ENCODE measurements at places on chromosomes 7 and 10.

- no peak for DNase-seq
These were observed 1.1 kb downstream of the REEP3 start for GRCh38 chr10:63522277-63522687.

DNA sequence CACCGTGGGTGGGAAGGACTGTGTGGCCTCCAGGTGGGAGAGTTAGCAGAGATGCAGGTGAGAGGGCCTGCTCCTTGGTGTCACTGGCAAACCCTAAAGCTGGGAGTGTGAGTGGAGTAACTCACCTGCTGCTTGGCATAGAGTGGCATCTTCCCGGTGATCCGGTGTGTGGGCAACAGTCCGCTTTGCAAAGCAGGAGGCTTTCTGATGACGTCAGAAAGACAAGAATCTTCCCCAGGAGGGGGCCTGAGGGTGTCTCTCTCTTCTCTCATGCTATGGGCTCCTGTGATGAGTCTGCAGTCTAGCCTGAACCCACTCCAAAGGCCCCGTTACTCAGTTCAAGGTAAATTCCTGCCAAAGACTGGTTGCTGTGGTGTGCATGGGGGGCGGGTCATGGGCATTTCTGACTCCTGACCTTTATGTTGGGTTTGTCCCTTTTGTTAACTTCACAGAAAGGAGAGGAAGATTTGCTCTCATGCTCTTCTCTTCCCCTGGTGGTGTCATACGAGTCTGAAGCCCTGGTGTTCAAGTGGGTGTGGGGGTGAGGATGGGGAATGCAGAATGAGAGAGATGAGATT lies 187.9 kb downstream of the GATA3 start:
- DNase-seq = no peak

GRCh38 chr7:117134889-117135552 lies 181.7 kb downstream of the ST7 start:
- DNase-seq = no peak

- no peak for DNase-seq
These were observed 1.4 kb upstream of the CTBP2 start for GRCh38 chr10:125161707-125162119.

All from NCI-H446 (cell line).